ENCODE measurements at places on chromosomes 16 and 17.

DNA sequence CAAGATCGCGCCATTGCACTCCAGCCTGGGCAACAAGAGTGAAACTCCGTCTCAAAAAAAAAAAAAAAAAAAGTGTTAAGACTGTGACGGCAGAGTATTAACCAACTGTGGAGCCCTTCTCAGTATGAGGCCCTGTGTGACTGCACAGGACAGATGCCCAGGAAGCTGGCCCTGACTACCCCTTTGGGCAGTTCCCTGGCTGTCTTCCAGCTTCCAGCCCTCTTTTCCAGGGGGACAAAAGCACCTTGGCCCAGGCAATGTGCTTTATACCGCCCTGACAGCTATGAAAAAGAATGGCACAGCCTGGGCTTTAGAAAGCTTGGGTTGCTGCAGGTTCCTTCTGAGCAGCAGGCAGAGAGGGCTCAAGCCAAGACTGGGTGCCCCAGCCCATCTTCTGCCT lies 61.2 kb downstream of the AKAP1 start:
- no peak for DNase-seq

DNA sequence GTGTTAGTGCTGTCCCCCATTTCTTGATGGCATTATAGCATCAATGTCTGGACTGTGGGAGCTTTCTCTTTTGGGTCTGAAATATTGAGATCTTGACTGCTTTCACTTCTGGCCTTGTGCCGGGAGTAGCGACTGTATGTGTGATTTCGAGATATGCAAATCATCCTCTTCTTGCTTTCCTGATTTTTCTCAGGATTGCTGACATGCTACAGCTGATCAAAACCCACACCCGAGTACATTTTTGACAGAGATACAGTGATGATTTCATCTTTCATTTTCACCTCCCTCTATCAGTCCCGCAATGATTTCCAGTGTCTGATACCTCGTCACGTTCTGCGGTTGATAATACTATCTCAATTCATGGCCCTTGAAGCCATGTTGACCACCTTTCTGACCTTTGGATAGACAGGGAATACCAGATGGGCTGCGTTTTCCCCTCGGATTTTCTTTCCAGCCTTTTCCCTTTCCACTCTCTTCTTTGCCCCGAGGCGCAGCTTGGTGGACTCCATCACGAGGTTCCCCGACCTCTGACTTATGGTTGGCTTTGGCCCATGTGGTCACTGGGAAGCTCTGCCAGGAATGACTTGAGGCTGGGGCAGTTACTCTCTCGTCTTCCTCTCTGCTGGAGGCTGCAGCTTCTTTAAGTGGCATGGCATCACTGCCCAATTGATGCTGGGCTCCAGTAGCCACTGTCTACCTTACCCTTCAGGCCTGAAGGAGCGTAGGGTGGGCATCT lies 184.4 kb downstream of the SNX29 start:
- DNase-seq: no peak

GRCh38 chr17:78438271-78438691 lies 59.8 kb downstream of the PGS1 start:
- DNase-seq: no peak

- DNase-seq: peak; percentile 92
Measured at GRCh38 chr17:81328978-81329926, 34.1 kb upstream of the SLC38A10 start.

DNA sequence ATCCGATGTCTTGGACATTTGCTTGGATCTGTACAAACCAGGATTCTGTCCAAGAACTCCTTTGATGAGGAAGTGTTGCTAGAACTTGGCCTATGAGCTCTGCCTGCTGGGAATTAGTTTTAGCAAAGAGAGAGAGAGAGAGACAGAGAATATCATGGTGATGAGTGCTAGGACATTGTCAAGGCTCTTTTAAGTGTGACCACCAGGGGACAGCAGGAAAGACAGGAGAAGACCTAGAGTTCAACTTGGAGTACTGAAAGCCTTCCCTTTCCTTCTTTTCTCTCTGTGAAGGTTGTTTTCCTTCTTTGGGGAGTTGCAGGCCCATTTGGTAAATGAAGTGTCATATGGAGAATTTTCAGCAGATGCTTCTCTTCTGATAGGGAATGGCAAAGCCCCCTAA lies 389.2 kb upstream of the HSBP1 start:
- DNase-seq: no peak

- no peak for DNase-seq
Measured at GRCh38 chr17:65181237-65182061, 44.3 kb downstream of the RGS9 start.

GRCh38 chr17:30344283-30345088 lies 10.6 kb upstream of the TMIGD1 start:
- DNase-seq: no peak
